ENCODE measurements at places on chromosomes 6 and 20. TPM values are rescaled to one million over a fixed set of nuclear protein-coding genes. Genes with fewer than 3 reads are reported as not detected.
A peak's percentile ranks its signal among the peaks of the same experiment; 100 is the strongest.

Gene SPATA25
- total RNA-seq = 0.84 TPM

DNA sequence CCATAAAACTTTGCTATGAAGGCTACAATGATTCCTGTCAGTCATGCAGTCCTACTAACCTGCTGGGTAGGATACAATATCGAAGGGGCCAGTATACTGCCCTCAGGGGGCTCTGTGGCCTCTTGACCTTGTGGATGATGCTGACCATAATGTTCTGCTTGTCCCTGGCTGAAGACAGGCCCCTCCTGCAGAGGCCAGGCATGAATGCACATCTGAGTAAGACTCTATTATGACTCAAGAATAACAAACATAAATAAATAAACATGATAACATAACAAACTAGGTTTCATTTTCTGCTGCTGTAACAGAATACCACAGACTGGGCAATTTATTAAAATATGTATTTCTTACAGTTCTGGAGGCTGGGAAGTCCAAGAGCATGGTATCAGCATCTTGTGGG is 44.0 kb upstream of the POU5F1 start:
- H3K4me1 ChIP-seq = peaks cover 8% of the 10 kb centered on the region
- peaks cover 7% of the 10 kb centered on the region for H3K36me3 ChIP-seq
- no peak overlapping the region for H3K4me3 ChIP-seq
- no peak for DNase-seq

DNA sequence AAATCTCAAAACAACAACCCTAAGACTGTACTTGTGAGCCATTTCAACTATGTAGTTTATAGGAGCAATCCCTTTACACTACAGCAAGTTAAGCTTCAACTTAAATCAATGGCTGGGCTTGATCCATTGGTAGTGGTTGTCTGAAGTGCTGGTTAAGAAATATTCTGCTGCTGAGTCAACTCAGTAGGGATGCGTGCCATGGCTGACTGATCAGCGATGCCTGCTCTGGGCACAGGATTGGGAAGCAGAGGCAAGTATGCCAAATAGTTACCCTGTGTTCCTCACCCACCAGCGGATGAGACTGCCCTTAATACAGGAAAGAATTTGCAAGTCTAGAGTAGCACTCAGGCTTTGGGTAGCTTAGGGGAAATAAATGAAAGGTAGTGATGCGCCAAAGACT is 41.5 kb downstream of the GCM1 start:
- peaks cover 11% of the 10 kb centered on the region for H3K4me1 ChIP-seq
- H3K27me3 ChIP-seq = no peaks in the 10 kb centered on the region
- peaks cover 3% of the 10 kb centered on the region for H3K36me3 ChIP-seq
- H3K4me3 ChIP-seq = no peak overlapping the region
- no peak overlapping the region for H3K27ac ChIP-seq
- no peak for DNase-seq

GRCh38 chr6:133247581-133247980 is 6.4 kb downstream of the EYA4 start:
- DNase-seq = no peak
- H3K36me3 ChIP-seq = no peaks in the 10 kb centered on the region
- no peak overlapping the region for H3K4me3 ChIP-seq
- H3K4me1 ChIP-seq = peaks cover 6% of the 10 kb centered on the region
- H3K27ac ChIP-seq = no peak overlapping the region

GRCh38 chr6:4210629-4211419 is 75.4 kb upstream of the ECI2 start:
- H3K4me3 ChIP-seq = no peak overlapping the region
- peaks cover 28% of the 10 kb centered on the region for H3K4me1 ChIP-seq
- DNase-seq = peak; percentile 72
- no peaks in the 10 kb centered on the region for H3K36me3 ChIP-seq

DNA sequence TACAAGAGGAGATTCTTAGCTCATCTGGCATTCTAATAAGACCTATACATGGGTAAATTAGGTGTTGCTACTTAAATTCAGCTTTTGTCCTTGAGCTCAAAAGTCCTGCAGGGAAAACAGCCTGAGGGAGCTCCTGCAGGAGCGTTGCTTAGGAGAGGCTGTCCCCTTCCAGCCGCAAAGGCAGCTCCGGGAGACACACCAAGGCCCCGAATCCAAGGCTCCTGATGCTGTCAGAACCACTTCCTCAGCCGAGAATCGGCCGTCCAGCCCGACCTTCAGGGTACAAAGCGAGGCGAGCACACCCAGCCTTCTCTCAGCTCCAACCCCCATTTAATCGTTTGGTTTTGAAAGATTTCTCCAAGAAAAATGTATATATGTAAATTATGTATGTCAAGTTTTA is 87.0 kb downstream of the DACT2 start:
- no peak overlapping the region for H3K27ac ChIP-seq
- no peaks in the 10 kb centered on the region for H3K4me1 ChIP-seq
- H3K4me3 ChIP-seq = no peak overlapping the region
- no peaks in the 10 kb centered on the region for H3K27me3 ChIP-seq
- no peak for DNase-seq
